ENCODE measurements at places on chromosomes 16 and 17.
A peak's percentile ranks its signal among the peaks of the same experiment; 100 is the strongest.

- DNase-seq = no peak
Measured at GRCh38 chr16:24983561-24983960, 31.6 kb downstream of the ARHGAP17 start.

- DNase-seq = no peak
Measured at GRCh38 chr16:48124266-48124665, 31.5 kb downstream of the ABCC12 start.

GRCh38 chr16:2150418-2151187 is 2.2 kb downstream of the RAB26 start:
- no peak for DNase-seq

- DNase-seq = no peak
Measured at GRCh38 chr17:56514264-56514663, 79.2 kb upstream of the NOG start.

DNA sequence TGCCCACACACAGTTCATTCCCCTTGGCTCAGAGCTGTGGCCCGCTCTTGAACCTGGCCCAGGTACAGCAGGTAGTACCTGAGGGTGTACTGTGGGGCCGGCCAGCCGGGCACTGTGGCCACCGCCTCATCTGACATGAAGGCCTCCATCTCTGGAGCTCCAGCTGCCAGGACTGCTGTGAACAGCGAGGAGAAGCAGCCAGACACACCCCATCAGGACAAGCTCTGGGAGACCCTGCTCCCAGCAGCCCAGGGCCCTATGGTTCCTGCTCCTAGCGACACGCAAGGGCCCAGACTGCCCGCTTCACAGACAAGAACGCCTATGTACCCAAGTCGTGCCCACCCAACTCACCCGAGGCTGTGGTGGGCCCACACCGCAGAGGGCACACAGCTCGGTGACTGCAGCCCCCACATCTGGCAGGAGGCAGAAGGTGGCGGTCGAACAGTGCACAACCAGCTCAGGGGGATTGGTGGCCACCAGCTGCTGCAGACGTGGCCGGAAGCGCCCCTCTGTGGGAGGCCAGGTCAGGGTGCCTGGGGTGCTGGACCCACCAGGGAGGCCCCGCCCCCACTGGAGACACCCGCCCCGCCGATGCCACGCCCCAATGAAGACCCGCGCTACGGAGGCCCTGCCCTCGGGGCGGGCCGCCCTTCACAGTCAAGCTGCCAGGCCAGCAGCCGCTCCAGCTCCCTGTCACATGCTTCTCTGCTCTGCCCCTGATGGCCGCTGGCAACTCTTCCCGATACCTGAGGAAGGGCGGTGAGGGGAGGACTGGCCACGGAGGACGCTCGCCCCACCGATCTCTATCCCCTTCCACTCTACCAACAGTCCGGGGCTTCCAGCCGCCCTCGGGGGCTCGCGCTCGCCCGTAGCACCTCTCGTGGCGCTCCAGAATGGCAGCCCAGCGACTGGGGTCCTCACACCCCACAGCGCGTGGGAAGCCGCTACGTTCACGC is 1.1 kb upstream of the STUB1 start:
- peak; percentile 86 for DNase-seq

DNA sequence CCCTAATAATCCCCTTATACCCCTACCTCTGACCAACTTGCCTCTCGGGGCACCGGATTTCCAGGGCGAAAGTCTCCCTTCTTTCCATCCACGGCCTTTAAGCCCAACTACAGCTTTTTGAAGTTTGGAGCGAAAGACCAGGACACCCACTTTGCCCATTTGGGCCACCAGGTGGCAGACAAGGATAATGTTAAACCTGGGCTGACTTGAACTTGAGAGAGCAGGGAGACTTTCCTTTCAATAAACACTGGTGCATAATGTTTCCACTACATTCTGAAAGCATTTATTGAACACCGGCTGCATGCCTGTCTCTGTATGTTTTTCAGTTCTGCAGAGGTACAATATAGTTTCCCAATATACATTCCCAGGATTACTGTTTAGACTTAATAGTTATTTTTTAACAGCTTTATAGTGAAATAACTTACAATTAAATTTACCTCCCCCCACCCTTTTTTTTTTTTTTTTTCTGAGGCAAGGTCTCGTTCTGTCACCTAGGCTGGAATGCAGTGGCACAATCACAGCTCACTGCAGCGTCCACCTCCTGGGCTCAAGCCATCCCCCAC is 6.9 kb upstream of the CES3 start:
- DNase-seq = peak; percentile 74

GRCh38 chr17:6577686-6578263 is 21.4 kb upstream of the PITPNM3 start:
- DNase-seq = no peak

- no peak for DNase-seq
Measured at GRCh38 chr17:33421933-33422332, 128.8 kb upstream of the ASIC2 start.

GRCh38 chr16:86608301-86608747 is 30.0 kb downstream of the FOXL1 start:
- no peak for DNase-seq

DNA sequence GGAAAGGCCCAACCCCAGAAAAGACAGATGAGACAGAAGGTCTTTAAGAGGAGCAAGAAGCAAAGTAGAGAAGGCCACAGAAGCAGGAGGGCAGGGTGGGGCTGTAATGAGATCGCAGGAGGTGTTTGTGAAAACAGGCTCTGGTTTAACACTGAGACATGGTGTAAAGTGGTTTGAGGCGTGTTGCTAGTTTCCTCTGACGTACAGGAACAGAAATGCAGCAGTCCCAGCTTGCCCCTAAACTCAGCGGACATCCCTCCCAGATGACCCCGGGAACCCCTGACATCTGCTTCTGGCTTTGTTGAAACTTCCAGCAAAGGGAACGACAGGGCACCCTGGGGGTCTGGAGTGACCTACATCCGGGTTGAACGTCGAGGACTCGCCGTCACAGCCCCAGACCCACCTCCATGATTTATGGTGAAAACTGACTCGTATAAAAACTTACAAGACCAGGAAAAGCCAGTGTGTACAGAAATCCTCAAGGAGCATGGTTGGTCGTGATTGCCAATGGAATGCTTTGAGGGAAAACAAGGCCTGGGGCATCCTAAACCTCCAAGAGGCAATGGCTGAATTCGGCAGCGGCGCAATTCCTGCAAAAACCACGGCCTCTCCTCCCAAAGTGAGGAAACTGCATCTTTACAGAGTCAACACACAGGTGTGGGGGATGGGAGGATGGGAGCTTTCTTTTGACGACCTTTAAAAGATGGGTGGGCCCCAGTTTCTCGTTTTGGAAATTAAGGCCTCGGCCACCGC is 25.8 kb downstream of the LITAF start:
- DNase-seq = no peak

- DNase-seq = no peak
Measured at GRCh38 chr17:73947966-73948355, 255.5 kb upstream of the RPL38 start.

DNA sequence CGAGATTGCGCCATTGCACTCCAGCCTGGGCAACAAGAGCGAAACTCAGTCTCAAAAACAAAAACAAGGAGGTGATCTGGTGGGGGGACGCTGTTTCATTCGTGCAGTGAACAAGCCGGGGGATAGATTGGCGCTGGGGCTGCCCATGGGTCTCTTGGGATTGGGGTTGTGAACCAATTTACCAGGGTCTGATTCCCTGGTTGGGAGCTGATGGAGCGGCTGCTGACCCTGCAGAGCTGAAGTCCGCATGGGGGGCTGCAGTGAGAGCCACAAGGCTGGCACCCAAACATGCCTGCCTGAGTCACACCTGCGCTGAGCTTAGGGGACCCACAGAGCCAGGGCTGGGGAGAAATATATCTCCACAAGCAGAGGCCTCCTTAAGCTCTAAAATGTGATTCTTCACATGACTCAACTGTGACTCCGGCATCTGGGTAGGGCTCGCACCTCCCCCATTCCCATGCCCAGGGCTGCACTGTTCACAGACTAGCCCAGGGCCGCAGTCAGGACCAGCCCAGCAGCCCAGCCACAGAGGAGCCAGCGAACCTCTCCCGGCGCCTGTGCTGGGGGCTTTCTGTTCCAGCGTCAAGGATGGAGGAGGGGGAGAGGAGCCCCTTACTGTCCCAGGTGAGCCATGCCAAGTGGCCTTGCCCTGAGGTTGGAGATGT is 5.0 kb downstream of the TSPAN10 start:
- DNase-seq = no peak

DNA sequence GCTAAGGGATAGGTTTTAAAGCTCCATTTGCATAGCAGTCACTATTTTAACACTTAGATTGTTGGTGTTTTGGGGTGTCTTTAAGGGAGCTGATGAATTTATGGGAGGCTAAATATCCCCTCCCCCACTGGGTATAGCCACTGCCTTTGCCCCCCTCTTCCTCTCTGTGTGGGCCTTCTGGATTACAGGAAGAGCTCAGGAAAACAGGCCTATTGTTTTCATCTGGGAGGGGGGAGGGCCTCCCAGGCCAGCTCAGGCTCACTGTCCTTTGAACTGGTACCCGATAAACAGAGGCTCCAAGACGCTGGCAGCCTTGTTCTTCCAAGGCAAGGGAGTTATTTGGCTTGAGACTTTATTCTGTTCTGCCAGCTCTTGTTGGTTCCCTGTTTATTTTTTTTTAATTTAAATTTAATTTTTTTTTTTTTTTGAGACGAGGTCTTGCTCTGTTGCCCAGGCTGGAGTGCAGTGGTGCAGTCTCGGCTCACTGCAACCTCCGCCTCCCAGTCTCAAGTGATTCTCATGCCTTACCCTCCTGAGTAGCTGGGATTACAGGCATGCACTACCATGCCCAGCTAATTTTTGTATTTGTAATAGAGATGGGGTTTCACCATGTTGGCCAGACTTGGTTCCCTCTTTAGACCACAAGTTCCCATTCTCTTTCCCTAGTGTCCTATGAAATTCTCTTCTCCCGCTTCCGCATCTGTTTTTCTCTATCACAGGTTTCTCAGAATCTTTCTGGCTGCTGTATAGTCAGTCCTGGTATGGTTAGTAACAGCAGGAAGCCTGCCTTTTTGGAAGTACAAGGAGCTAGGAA is 25.1 kb downstream of the MINK1 start:
- no peak for DNase-seq

DNA sequence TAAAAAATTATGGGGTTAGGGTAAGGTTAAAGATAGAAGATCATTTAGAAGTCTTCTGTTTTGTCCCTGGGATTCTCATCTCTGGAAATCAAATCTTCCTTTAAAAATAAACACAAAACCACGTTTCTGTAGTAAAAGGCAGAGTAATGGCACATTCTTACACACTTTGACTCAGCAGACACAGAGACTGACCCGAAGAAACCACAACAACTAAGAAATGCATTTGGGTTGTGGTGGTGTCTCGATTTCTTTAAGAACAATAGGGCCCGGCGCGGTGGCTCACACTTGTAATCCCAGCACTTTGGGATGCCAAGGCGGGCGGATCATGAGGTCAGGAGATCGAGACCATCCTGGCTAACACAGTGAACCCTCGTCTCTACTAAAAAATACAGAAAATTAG is 54.9 kb upstream of the MYH10 start:
- DNase-seq = no peak

DNA sequence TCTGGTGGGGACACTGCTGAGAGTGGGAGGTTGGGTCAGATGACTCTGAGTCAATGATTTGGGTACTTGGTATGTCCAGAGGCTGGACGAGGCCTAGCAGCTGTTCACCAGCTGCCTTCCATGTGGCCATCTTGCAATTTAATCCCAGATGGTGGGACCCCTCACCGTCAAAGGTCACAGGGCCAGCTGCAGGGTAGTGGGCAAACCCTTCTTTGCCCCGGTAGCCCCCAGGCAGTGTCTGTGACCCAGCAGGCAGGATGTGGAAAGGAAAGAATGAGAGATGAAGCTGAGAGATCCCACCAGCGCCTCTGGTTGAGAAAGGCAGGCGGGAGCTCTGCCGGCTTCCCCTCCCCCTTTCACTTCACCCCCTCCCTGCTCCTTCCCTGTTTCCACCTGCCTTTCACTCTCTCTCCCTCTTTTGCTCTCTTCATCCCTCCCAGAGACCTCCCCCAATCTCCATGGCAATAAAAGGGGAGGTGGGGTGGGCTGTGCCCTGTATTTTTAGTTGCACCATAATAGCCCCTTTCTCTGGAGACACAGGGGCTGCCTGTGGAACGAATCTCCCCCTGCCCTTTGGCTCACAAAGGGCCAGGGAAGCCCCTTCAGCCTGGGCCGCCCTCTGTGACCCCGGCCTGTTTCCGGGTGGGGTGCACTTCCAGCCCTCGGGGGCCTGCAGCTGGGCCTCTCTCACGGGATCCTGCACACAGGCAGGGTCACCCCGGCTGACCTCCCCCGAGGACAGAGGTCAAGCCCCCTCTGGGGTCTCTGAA is 20.2 kb downstream of the CDK5RAP3 start:
- DNase-seq = no peak

DNA sequence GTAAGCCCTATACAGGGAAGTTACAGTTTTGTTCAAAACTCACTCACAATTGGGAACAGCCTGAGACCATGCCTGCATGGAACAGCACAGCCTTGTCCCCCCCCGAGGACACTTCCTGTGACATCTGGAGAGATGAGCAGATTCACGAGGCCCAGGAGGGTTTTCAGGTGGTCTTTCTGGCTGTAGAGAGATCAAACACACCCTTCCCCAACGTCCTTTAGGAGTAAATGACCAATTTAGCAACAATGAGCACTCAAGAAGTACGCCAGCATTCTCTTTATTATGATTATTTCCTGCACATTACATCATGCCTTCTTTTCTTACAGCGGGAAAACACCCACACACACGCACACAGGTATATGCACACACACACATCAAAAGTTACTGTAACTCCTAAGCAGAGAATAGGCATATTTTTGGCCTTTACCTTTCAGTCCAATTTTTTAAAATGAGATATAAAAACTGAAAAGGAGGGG is 39.0 kb downstream of the ADCY9 start:
- DNase-seq = no peak

- DNase-seq = no peak
Measured at GRCh38 chr16:15798671-15799070, 58.2 kb downstream of the MYH11 start.

- DNase-seq = no peak
Measured at GRCh38 chr16:30644334-30644830, 6.4 kb upstream of the PRR14 start.

DNA sequence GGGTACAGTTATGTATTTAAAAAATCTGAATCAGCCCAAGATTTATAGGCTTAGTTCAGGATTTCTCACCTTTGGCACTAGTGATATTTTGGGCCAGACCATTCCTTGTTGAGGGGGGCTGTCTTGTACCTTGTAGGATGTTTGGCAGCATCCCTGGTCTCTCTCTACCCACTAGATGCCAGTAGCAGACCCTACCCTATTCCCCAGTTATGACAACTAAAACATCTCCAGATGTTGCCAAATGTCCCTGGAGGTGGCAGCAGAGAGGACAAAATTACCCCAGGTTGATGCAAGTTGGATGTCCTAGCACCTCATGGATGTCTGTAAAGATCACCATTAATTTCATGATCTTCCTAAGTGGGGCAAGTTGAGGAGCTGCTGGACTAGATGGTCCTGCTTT is 45.8 kb downstream of the SYT17 start:
- DNase-seq = no peak

Measured in right lobe of liver (tissue), 6 donors.